ENCODE measurements at places on chromosomes 11 and 22.

DNA sequence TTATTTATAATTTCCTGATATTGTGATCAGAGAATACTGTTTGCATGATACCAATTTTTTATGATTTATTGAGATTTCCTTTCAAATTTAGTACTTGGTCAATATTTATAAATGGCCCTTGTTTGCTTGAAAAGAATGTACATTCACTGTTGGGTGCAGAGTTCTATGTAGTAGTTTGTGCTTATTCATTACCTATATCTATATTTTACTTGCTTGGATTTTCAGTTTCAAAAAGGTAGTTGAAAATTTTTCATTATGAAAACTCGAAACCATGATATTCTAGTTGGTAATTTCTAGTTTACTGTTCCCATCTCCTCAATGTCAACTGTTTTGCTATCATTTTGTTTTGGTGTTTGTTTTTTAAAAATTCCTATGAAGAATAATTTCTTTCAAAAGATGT, 155.7 kb downstream of the AASDHPPT start:
- DNase-seq = no peak

DNA sequence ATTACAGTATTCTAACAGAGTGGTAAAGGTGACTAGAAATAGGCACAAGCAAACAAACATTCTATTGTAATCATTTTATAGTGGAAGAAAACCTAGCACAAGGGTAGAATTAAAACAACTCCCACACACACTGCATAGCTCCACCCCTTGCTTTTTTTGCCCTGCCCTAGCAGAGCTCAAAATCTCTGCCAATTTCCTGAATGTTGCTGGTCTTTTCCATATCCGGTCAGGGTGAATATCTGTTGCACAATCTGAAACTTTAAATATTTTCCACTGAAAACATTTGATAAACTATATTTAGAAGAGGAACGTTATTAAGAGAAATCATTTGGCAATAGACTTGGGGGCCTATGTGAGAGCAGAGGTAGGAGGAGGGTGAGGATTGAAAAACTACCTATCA, 2.7 kb downstream of the SPA17 start:
- no peak for DNase-seq

DNA sequence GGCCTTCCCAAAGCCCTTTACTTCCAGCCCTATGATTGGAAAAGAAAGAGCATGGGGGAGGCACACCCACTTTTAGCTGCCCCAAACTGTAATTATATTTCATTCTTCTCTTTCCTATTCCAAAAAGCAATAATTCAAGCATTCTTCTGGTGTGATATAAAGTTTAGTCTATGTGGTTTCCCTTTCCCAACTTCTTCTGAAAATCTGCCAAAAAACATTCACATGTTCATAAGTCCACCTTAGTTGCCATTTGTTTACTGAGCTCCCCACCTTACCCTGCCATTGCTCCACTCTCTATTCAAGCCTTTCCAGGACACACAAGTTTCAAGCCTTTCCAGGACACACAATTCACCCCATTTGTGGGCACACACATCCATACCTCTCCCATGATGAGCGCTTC, 111.6 kb upstream of the BMAL1 start:
- no peak for DNase-seq

- no peak for DNase-seq
Observed at GRCh38 chr11:118111744-118112035, 24.9 kb upstream of the SMIM35 start.

DNA sequence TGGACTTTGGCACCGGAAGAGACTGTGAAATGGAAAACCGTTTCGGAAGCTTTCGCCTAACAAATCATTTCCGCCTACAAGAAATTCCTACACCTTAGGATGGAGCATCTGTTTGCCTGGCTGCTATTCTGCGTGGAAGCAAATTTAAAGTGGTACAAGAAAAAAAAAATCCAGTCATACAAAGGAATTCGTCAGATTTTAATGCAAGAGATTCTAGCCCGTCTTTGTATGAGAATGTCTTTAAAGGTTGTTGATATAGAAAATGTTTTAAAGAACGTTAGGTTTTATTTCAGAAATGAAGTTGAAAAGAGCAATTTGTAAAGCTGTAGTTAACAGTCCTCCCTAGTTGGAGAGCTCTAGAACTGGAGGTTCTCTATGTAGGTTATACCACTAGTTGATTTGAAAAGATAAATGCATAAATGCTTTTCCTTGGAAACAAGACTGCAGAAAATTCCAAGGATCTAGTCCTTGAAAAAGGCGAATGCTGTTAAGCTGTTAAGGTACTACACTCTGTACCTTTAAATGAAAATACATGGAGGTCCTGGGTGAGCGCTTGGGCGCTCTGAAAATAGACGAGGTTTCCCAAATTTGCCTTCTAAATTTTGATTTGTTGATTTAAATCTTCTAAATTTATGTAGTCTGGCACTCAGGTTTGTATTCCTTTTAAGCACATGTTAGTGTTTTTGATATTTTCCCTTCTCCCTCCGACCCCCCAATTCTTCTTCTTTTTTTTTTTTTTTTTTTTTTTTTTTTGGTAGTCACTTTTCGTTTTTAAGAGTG, 2.4 kb downstream of the NCR3LG1 start:
- DNase-seq = no peak

DNA sequence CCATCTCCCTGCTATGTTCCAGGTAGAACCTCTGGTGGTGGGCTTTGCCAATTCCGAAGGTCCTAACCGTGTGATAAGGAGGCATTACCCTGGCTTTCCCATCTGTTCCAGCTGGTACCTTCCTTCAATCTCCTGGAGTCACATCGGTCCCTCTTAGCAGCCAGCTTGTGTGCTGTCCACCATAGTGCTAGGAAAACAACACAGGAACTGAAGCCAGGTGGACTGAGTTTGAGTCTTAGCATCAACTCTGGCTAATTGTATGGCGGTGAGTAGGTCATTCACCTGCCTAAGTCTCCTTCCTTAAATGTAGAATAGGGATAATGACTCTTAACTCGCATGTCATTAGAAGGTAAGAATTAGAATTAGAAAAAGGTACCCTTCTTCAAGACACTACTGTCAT, 159.6 kb upstream of the E2F8 start:
- no peak for DNase-seq

DNA sequence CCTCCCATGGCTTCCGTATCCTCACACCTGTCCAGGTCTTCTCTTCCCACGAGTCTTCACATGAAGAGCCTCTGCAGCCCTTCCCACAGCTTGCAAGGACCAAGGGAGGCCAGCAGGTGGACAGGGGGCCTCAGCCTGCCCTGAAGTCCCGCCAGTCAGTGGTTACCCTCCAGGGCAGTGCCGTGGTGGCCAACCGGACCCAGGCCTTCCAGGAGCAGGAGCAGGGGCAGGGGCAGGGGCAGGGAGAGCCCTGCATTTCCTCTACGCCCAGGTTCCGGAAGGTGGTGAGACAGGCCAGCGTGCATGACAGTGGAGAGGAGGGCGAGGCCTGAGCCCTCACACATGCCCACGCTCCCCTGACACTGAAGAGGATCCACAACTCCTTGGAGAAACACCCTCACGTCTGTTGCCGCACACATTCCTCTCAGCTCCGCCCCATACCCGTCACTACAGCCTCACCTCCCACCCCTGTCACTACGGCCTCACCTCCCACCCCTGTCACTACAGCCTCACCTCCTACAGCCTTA, 8.3 kb downstream of the SSH3 start:
- DNase-seq = no peak

- DNase-seq = no peak
Observed at GRCh38 chr11:17559341-17560087, 12.5 kb downstream of the OTOG start.

GRCh38 chr11:76792505-76793264, 9.5 kb downstream of the TSKU start:
- no peak for DNase-seq

DNA sequence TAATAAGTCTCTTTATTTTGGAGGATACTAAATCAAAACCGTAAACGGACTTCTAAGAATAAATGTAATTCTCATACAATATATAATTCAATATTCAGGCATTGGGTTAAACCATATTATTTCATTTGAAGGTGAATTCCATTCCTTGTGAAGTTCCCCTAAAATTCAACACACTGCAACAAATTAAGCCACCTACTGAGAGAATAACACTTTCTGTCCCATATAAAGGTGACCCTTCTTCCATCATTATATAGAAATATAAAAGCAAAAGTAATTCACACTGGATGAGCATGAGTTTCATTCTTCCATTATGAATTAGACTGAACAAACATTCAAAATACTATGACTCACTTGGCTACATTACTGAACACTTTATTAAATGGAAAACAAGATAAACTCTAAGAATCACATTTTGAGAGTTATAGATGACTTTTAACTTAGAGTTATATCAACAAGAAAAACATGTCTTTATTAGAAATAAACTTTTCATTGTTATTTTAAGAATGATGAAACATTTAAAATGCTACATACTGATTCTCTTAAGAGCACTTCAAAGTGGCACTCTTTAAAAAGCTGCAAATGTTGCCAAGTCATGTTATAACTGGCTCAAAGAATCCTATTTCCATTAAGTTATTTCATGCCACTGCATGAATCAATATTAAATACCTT, 2.8 kb downstream of the SESN3 start:
- no peak for DNase-seq

- no peak for DNase-seq
Observed at GRCh38 chr11:2343502-2343901, 33.6 kb upstream of the CD81 start.

DNA sequence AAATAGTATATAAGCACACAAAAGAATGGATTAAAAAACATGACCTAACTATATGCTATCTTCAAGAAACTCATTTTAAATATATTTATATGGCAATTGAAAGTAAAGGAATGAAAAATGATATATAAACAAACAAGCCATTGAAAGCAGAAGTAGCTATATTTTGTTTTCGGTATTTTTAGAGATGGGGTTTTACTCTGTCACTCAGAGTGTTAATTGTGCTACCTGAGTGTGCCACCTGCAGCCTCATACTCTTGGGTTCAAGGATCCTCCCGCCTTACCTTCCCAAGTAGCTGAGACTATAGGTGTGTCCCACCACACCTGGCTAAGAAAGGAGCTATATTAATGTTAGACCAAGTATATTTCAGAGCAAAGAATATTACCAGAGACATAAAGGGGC, 624.1 kb downstream of the BUD13 start:
- DNase-seq = no peak

DNA sequence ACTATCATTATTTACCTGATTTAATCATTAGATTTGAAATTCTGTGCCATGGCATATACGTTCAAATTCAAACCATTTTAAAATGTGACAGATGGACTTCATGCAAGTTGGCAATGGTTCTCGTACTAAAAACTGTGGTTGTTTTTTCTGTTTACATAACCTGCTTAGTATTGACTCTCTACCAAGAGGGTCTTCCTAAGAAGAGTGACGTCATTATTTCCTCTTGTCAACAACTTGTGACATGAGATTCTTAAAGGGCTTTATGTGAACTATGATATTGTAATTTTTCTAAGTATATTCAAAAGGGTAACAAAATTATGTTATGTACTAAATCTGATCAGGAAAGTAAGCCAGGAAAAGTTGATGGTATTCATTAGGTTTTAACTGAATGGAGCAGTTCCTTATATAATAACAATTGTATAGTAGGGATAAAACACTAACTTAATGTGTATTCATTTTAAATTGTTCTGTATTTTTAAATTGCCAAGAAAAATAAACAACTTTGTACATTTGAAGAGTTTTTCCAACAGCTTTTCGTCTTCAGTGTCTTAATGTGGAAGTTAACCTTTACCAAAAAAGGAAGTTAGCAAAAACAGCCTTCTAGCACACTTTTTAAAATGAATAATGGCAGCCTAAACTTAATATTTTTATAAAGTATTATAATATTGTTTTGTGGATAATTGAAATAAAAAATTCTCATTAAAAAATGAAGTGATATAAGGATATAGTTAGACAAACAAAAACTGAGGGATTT, 87.0 kb downstream of the GRK3 start:
- no peak for DNase-seq

DNA sequence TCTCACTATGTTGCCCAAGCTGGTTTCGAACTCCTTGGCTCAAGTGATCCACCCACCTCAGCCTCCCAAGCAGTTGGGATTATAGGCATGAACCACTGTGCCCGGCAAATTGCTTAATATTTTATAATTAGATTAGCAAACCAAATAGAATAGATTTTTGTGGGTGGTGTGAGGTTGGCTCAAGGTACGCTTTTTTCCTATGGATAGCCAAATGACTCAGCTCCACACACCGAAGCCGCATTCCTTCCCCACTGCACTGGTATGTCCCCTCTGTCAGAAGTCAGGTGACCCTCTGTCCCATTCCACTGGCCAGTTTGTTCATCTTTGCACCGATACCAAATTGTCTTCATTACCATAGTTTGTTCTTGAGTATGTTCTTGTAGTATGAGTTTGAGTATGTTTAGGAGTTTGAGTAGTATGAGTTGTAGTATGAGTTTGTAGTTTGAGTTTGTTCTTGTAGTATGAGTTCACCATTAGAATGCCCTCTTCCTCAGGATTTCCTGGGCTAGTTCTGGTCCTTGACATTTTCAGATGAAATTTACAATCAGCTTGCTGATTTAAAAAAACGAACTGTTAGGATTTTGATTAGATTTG, 19.4 kb downstream of the SUSD2 start:
- DNase-seq = no peak

DNA sequence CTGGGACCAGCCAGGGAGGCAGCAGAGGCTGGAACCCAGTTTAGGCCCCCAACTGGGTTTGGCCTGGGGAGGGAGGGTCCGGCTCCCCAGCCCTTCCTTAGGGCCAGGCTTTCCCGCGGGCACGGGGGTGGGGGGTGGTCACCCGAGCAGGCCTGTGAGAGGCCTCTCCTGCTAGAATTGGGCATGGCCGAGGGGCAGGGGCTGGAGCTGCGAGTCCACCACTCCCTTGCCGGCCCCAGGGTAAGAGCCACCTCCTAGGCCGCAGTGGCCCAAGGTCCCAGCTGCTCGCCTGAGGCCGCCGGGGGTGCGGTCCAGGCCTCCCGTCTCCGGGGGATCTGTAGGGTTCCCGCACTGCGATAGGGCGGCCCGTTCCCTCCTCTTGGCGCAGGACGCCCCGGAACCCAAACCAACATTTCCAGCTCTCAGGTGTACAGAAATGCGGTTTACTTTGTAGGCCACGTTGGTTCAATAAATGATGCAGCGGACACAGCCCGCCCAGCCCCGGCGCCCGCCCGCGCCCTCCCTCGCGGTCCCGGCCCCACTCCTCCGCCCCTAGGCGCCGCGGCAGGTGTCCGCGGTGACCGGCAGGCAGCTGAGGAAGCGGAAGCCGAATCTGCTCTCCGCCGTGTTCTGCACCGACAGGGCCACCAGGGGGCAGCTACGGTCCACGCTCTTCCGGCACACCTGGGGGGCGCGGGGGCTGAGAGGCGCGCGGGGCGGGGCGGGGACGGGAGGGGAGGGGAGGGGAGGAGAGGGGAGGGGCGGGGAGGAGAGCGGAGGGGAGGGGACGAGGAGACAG, 5.9 kb downstream of the LMNTD2 start:
- DNase-seq = peak; percentile 80

- DNase-seq = no peak
Observed at GRCh38 chr11:113546757-113547507, 71.7 kb upstream of the DRD2 start.
